ENCODE measurements at places on chromosomes 5 and 9.

- DNase-seq = no peak
These were observed 76.5 kb downstream of the DAP start for GRCh38 chr5:10684303-10685086.

- DNase-seq = no peak
These were observed 74.8 kb downstream of the ICE1 start for GRCh38 chr5:5497152-5497788.

DNA sequence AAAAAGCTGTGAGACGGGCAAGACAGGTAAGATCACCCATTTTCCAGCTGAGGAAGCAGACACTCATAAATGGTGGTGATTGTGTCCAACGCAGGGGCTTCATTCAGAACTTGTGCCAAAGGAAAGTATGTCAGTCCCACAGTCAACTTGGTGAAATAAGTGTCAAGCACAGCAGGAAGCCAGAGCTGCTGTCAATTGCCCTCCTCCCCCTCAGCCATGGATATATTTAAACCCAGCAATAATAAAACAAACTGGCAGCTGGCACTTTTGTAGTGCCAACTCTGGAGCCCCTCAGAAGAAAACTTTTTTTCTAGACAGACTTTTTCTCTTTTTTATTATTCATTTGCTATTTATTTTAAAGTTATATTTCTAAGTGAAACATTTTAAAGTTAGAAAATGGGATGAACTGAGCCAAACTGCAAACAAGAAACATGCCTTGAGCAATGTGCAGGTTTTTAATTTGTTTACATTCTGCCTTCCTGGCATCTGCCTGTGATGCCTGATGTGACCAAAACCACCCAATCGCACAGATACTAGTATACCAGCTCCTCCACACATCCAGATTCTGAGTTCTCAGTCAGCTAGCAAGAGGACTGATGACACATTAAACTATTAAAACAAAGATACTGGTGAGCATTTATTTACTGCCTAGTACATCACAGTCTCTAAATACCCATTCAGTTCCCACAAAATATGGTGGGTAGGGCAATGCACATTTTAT, 17.0 kb downstream of the DMAC1 start:
- no peak for DNase-seq

- DNase-seq = no peak
These were observed 183.9 kb upstream of the PPP1R26 start for GRCh38 chr9:135295551-135296300.

DNA sequence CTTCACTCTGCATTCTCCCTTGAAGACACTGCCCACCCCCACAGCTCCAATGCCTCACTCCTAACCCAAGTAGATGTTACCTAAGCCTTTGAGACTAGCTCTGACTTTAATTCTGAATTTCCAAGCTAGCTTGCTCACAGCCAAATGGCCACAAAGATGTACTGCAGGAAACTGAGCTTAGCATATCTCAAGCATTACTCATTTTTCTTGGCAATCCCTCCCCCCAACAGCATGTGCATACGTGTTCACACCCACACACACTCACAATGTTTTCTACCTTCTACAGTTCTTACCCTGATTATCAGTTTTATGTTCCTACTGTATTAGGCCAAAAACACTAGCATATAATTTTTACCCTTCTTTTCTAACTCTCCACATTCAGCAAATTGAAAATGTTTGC, 13.7 kb upstream of the GRIA1 start:
- DNase-seq = no peak

DNA sequence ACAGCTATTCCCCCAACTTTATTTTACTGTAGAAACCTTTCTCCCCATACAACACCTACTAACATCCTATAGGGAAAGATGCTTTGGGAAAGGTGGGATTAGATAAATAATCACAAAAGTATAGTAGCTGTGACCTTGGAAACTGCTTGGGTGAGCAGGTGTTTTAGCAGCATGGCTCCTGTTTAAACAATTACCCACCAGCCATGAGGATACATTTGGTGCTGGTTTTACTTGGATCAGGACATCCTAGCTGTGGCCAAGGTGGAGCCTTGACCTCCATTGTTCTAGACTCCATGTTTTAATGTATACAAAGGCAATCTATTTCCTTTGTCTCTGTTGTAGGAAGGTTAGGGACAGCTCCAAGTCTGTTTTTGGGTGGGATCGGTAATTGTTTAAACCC, 56.8 kb upstream of the ALDH1B1 start:
- no peak for DNase-seq

GRCh38 chr5:140172483-140172882, 2.5 kb upstream of the CYSTM1 start:
- no peak for DNase-seq

- no peak for DNase-seq
These were observed 6.6 kb downstream of the ITK start for GRCh38 chr5:157187046-157187754.

DNA sequence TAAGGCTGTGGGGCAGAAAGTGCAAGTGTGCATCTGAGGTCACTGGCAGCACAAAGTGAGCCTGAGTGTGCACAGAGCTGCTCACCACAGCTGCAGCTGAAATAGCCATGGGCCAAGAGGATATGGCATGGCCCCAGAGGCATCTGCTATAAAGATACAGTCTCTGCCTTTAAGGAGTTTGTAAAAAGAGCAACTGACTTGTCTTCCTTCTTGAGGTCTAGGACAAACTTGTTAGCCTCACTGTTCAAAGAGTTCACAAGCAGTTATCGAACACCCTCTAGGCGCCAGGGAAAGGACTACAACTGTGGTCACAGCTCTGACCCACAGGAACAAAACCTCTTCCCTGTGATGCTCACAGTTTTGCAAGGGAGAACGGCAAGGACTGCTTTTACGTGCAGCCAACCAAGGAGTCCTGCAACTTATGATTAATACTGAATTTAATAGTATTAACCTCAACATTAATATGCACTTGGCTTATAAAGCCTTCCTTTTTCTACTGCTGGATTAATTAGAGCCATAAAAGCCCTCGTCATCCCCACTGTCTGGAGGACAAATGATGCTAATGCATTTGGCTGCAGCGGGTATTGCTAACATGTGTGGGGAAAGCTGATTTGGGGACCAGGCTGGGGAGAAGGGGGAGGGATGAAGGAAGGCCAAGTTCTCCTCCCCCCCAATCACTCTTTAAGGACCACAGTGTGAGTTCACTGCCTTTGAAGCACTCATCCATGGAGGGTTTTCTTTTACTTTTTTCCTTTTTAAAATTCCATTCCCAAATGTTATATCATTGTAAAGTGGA, 189.8 kb upstream of the TRIM32 start:
- DNase-seq = no peak

- DNase-seq = no peak
These were observed 217.5 kb upstream of the S1PR3 start for GRCh38 chr9:88773627-88774244.

- DNase-seq = no peak
These were observed 110.3 kb upstream of the CTSL start for GRCh38 chr9:87615547-87616148.

GRCh38 chr5:177425801-177426565, 493 bp upstream of the GRK6 start:
- peak; percentile 98 for DNase-seq

- DNase-seq = no peak
These were observed 113.2 kb upstream of the SNX2 start for GRCh38 chr5:122661496-122662180.

DNA sequence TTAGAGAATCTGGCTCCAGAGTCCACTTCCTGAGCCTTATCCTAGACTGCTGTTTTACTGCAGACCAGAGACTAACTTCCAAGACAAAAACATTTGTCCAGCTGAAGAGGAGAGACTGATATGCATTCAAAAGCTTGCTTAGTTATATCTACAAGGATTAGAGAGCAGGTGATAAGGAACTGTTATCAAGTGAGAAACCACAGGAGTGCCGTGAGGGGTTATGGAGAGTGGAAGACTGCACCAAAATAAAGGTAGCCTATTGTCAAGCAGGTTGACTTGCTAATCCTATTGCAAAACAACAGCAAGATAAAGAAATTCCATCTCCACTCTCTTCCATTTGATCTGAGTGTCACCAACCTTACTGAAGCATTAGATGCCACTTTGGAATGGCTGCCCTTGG, 139.1 kb downstream of the SCAMP1 start:
- DNase-seq = no peak

- DNase-seq = no peak
These were observed 32.9 kb downstream of the PALM2AKAP2 start for GRCh38 chr9:109812818-109813281.

- DNase-seq = no peak
These were observed 7.1 kb downstream of the RABL6 start for GRCh38 chr9:136814725-136815421.

- no peak for DNase-seq
These were observed 141.8 kb downstream of the DOCK2 start for GRCh38 chr5:169778622-169779596.

DNA sequence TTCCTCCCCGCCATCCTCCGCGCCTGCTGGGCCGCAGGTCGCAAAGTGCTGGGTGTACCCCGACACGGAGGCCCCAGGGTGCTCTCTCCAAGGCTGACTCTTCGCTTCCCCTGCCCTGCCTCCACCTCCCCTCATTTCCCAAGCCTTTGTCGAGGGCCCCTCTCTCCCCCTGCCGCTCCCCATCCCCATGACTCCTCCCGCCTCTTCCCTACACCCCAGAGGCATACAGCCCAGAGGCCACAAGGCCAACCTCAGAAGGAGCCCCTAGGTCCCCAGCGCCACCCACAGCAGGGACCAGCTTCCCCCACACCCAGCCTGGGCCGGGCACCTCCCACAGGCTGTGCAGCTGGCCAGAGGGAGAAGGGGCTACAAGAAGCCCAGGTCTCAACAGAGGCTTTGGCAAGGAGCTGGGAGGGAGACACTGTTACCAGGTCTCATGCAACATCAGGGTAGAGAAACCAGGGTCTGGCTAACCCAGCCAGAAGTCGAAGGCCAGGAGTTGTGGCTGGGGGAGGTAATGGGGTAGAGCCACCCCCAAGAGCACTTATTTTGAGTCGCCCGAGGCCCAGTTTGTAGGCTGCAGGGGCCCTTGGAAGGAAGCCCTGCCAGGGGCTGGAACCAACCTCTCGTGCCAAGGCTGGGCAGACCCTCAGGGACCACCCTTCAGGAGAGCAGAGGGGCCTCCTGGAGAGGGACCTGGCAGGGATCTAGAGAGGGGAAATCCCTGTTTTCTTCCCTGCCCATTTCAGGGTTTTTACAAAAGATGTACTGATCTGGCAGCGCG, 24.5 kb upstream of the SARDH start:
- DNase-seq = no peak

- DNase-seq = no peak
These were observed 152.9 kb upstream of the GNA14 start for GRCh38 chr9:77800924-77801551.

GRCh38 chr9:7081065-7081600, 323.4 kb downstream of the KDM4C start:
- no peak for DNase-seq

DNA sequence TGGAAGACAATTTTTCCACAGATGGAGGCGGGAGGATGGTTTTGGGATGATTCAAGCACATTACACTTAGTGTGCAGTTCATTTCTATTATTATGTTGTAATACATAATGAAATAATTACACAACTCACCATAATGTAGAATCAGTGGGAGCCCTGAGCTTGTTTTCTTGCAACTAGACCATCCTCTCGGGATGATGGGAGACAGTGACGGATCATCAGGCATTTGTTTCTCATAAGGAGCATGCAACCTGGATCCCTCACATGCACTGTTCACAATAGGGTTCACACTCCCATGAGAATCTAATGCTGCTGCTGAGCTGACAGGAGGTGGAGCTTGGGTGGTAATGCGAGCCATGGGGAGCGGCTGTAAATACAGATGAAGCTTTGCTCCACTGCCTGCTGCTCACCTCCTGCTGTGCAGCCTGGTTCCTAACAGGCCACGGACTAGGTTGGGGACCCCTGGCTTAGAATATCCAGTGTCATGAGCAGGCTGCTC, 1.6 kb downstream of the STKLD1 start:
- no peak for DNase-seq

DNA sequence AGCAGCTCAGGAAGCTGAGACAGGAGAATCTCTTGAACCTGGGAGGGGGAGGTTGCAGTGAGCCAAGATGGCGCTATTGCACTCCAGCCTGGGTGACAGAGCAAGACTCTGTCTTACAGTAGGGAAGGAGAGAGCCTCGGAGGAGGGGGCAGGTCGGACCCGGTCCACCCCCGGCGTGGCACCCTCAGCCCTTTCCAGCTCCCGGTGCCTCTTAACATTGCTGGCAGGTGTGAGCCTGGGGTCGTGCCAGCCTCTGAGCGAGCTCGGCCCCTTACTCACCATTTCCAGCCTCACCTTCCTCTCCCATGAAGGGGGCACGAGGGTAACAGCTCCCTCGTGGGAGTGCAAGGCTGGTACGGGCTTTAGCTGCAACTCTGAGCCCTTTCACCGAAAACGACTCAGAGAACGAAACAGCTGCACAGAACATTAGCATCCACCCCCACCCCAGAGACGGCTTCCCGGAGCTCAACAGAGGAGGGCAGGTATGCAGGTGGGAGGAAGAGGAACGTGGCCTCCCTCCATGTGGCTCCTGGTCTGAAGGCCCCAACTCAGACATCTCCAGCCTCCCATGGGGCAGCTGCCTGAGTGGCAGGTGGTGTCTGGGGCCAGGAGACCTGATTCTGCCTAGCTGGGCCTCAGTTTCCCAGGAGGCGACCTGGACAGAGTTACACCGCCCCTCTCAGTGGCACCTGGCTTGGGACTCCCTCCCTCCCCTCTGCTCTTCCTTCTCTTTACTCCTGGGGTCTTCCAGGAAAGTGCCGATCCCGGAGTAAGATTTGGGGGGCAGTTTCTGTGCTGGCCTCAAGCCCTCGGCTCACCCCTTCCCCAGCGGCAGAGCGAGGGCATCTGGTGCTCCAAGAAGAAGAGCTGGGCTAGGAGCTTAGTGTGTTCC, 28.5 kb upstream of the ABO start:
- DNase-seq = no peak

GRCh38 chr9:126827227-126827626, 22.4 kb downstream of the ZBTB43 start:
- no peak for DNase-seq
